ENCODE measurements at places on chromosomes 1 and 21.

- DNase-seq: no peak
Observed at GRCh38 chr1:11648732-11649158, 5.5 kb downstream of the FBXO2 start.

DNA sequence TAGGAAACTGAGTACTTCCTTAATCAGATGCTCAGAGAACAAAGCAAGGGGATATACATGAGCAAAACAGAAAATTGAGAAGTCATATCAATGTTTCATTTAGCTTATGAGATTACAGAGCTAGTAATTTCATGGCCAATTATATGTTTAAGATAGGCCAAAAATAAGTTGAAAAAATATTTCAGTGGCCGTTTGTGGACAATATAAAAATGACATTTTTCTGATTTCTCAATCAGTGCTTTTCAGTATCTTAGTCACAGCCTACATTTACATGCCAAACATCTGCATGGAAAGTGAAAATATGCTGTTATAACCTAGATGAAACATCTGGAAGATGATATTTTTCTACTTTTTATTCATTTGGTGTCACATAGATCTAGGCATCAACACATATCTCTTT is 192.5 kb downstream of the HLX start:
- no peak for DNase-seq

DNA sequence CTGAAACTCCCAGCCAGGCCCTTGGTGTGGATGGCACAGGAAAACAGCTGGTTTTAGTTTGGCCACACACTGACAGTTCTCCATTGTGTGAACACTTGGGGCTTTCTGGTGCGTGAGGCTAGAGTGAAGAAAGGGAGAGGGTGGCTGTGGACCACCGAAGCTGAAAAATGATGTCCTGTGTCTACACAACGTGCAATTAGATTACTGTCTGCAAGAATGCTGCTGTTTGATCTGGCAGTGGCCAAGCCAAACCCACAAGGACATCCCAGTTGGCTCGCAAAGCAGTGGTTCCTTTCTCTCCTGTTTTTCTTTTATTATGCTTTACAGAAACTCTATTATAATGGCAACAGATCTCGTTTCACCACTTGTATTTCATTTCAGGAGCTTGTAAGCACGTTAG is 58.9 kb downstream of the ERG start:
- no peak for DNase-seq

- DNase-seq: no peak
Observed at GRCh38 chr1:5989731-5990271, 2.4 kb downstream of the NPHP4 start.

GRCh38 chr21:45473496-45474322 is 68.5 kb downstream of the SLC19A1 start:
- no peak for DNase-seq

- no peak for DNase-seq
Observed at GRCh38 chr1:115067161-115067859, 22.0 kb downstream of the TSPAN2 start.

All from AML-193 (cell line).